ENCODE measurements at places on chromosomes 2 and 18.
A peak's percentile ranks its signal among the peaks of the same experiment; 100 is the strongest.

DNA sequence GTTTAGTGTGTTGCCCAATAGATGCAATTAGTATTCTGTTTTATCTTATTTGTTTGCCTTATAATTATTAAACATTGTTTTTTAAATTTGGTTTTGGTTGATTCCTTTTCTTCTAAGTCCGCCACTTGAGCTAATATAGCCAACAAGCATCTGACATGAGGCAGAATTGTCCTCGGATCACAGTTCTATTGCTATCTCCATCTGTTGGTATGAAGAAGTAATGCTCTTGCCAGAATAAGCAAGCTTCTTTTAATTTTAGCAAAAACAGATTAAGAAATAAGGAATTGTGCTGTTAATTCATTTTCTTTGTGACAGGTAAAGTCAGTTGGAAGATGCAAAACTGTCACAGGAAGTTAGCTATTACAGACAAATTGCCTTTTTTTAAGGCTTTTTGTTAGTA lies 54.3 kb downstream of the R3HDM1 start:
- DNase-seq = no peak

GRCh38 chr2:117785740-117786139 lies 28.8 kb upstream of the DDX18 start:
- DNase-seq = peak; percentile 63

GRCh38 chr2:212709280-212709679 lies 170.7 kb upstream of the ERBB4 start:
- no peak for DNase-seq

- DNase-seq = no peak
Observed at GRCh38 chr2:226660526-226660925, 139.1 kb downstream of the IRS1 start.

DNA sequence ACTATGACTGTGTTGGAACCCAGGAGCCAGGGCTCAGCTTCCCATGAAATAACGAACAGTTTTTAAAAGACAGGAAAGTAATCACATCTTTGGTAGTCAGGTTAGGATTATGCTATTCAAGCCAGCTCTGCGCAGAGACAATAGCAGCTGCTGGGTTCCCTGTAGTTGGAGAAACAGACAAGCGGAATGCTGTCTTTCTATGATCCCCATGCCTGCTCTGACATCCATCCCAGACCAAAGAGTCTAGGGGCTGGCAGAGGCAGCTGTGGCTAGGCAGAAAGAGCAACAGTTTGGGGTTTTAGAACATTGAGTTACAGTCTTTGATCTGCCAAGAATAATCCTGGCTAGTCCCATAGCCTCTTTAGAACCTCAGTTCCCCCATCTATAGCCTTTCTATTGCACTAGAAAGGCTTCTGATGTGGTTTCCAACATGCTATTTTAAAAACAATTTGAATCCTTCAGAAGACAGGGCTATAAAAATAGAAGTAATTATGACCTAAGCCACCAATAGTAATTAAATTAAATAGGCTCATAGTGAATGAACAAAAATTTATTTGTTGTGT lies 146.8 kb downstream of the MTX2 start:
- peak; percentile 81 for DNase-seq

DNA sequence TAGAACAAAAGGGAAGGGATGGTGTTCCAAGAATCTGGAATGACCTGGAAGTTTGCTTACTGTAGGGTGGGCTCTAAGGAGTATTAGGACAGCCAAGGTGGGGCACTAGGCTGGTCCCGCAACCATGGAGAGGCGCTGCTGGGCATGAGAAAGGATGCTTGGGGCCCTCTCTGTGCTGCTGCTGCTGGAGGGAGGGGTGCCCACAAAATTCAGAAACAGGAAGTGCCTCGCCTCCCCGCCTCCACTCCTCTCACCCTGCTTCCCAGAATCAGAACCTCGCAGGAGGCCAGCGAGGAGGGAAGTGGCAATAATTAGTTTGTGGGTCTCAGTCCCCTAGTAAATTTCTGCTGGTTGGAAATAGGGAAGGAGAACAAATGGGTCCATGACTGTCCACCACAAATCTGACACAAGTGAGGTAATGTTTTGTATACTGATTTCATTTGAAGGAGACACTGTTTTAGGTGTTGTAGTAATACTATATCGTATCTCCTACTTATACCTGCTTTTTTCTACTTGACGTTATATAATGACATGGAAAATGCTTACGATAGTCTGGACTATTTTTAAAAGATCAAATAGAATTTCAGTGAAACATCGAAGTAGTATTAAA lies 7.9 kb upstream of the PDCL3 start:
- DNase-seq = no peak

- DNase-seq = no peak
Observed at GRCh38 chr2:1438972-1439371, 25.7 kb downstream of the TPO start.

DNA sequence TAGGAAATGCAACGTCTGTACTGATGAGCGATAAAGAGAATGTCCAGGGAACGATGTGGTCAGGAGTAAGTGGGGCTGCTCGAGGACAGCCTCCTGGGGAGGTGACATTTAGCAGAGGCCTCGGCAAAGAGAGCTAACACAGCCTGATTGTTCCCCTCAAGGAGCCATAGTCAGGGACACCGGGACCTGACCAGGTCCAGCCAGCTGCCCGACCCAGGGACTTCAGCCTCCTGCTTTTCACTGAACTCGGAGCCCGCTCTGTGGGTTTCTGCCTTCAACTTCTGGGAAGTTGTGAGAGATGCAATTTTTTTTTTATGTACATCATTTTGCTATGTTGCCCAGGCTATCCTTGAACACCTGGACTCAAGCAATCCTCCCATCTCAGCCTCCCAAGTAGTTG lies 10.1 kb downstream of the NEU2 start:
- no peak for DNase-seq

DNA sequence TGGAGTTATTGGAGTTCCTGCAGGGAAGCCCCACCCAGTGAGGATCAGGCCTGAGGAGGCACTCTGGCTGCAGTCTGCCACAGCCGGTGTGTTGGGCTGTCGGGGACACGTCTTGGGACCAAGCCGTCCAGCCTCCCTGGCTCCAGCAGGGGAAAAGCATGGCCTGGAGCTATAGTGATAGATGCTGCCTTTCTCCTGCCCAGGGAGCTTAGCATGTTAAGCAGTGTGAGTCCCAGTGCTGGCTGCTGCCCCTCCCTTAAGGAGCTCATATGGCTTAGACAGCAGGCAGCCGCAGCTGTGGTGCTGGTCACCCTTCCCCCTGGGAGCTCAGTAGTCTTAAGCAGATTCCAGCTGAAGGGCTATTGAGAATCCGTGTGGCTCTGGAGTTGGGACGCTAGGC lies 78.9 kb downstream of the CERS6 start:
- no peak for DNase-seq

DNA sequence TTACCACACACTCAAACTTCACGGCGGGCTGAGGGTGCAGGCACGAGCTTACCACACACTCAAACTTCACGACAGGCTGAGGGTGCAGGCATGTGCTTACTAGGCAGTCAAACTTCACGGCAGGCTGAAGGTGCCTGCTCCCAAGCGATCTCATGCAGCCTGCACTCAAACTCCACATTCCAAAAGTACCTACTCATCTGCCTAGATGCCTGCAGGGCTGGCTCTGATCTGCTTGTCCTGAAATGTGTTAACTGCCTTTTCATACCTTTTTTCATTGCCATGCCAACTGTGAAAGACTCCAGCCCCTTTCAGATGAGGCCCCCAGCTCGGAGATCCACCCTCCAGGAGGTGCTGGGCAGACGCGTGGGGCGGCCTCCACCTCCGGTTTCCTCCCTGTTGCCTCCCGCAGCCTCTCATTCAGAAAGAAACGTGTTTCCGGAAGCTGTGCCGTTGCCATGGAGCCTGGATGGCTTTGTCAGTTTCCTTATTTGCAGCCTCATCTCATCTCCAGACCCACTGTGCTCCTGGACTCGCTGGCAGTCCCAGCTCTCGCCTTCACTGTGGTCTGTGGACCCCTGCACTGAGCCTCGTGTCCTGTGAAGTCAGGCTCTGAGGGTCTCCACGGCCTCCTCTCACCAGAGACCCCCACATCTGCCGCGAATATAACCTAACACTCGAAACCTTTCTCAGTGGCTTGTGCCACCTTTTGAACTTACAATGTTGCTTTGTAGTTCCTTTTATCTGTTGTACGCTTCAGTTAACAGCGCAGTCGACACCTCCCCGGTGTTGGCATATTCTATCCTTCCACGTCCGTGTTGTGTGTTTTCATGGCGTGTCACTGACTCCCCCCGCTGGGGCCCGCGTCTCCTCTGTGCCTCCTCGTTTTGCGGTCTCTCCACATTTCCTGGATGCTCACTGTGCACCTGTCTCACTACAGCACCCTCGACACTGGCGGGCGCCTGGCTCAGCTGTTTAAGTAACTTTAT lies 106.1 kb upstream of the ALKAL2 start:
- peak; percentile 64 for DNase-seq

All from SW480 (cell line).